Glutamatergic neuron (in vitro differentiated cells): ENCODE measurements at places on chromosomes 1 and 21.

- DNase-seq: no peak
Observed at GRCh38 chr21:36004441-36004840, 55.9 kb downstream of the SETD4 start.

- no peak for DNase-seq
Observed at GRCh38 chr1:63906047-63906704, 132.4 kb downstream of the ROR1 start.

DNA sequence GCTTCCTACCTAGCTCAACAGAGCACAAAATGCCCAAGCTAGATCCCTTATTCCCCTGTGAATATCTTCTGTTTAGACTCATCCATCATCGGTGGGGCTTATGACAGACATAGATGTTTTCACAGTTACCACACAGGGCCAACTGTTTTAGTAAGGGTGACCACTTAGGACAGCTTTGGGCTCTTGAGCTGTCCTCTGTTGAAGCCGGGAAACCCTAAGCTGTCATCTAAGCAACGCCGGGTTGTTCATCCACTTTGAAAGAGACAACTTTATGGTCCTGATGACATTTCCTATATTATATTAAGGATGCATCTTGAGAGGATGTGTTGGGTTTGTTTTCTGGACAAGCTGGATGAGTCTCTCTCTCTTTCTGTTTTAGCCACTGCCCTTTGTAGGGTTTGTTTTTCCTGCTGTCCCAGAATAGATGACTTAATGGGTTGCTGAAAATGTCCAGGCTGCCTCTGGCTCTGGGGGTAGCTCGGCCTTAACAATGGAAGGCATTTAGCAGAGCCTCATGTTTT is 110.5 kb upstream of the UBE2U start:
- DNase-seq: no peak

GRCh38 chr1:1032424-1032823 is 12.5 kb downstream of the AGRN start:
- DNase-seq: peak; percentile 83

DNA sequence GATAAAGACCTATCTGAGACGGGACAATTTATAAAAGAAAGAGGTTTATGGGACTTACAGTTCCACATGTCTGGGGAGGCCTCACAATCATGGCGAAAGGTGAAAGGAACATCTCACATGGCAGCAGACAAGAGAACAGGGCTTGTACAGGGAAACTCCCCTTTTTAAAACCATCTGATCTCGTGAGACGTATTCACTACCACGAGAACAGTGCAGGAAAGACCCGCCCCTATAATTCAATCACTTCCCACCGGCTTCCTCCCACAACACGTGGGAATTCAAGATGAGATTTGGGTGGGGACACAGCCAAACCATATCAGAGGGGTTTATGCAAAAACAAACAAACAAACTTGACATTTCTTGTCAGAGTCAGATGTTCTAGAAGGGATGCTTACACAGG is 89.7 kb downstream of the PLPP3 start:
- no peak for DNase-seq

DNA sequence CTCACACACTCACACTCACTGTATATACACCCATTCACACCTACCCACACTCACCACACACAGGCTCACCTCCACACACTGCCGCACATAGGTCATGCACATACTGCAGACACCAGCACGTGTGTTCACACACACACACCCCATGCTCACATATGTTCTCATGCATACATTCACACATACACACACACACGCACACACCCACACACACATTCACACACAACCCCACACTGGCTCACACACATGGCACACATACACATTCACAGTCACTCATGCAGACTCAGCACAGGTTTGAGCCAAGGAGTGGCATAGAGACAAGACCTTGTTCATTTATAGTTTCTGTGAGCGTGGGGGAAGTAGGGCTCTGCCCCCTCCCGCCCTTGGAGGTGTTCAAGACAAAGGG is 41.1 kb upstream of the SLC30A1 start:
- DNase-seq: no peak

DNA sequence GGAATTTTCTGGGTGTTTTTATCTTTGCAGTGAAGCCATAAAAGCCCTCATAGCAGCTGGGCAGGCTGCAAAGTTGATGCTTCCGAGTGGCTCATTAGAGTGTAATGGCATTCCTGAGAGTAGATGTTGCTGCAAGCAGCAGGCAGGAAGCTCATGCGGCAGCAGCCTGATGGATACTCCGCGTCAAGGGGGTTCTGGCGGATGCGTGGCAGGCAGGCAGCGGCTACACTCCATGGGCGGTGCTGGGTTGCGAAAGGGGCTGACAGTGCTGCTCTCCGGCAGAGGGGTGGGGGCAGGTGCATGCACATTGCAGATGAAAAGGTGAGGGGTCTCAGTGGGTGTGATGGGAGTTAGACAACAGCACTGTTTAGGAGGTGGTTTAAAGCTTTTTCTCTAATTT is 93.2 kb upstream of the AJAP1 start:
- no peak for DNase-seq

DNA sequence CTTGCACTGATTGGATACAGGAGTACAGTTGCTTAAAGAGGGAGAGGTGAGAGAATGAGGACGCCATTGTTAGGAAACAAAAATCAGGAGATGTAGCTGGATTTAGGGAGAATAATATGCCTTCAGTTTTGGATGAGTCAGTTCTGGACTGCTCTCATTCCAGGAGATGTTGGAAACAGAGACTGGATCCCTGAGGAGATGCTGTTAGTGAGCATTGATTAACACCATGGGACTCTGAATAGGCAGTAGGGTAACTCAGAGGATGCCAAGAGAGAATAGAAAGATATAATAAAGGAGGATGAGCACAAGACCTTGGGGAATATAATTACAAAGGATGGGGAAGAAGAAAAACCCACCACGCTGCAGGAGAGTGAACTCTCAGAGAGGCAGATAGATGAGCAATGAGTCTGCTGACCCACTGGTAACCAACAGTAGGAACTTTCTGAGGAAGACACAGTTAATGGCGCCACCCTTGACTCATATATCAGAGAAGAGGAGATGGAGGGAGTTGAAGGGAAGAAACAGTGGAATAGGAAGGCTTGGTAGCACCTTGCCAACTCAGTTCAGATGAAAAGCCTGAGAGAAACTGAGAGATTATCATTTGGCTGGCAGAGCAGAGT is 10.5 kb downstream of the KCNJ15 start:
- no peak for DNase-seq

- no peak for DNase-seq
Observed at GRCh38 chr1:23286401-23286800, 57.7 kb downstream of the HNRNPR start.

DNA sequence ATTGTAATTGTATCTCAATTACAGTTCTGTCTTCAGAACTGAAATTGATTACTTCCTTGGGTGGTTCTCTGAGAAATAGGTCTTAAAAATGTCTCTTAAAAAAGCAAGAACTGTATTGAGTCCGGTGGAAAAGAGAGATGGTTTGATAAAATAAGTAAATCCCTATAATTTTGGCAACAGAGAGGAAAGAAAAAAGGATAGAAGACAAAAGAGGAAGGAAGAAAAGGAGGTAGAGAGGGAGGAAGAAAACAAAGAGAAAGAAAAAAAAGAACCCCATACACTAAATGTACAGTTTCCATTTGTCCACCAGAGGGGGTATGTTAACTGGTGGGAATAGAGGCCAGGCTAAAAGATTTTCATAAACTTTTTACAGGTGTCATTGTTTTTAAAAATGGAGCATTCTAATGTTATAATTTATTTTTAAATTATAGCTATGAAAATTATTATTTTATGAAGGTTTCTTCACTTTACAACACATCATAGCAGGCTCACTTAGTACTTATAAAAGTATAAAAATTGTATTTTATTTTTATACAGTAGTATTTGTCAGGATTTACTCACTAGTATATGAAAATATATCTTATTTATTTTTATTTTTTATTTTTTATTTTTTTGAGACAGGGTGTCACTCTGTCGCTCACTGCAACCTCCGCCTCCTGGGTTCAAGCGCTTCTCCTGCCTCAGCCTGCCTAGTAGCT is 2.1 kb upstream of the UBE2T start:
- no peak for DNase-seq

GRCh38 chr1:233224311-233224710 is 71.2 kb downstream of the PCNX2 start:
- no peak for DNase-seq

GRCh38 chr1:29698033-29698432 is 461.7 kb downstream of the PTPRU start:
- peak; percentile 85 for DNase-seq

DNA sequence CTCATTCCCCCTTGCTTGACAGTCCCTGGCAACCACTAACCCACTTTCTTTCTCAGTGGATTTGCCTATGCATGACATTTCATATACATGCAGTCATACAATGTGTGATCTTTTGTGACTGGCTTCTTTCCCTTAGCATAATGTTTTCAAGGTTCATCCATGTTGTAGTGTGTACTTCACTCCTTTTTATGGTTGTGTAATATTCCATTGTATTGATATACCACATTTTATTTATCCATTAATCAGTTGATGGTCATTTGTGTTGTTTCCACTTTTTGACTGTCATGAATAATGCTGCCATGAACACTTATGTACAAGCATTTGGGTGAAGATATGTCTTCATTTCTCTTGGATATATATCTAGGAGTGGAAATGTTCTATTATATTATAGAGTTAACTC is 127.7 kb upstream of the GRIK3 start:
- no peak for DNase-seq

GRCh38 chr1:67536957-67537666 is 106.9 kb upstream of the SERBP1 start:
- no peak for DNase-seq

DNA sequence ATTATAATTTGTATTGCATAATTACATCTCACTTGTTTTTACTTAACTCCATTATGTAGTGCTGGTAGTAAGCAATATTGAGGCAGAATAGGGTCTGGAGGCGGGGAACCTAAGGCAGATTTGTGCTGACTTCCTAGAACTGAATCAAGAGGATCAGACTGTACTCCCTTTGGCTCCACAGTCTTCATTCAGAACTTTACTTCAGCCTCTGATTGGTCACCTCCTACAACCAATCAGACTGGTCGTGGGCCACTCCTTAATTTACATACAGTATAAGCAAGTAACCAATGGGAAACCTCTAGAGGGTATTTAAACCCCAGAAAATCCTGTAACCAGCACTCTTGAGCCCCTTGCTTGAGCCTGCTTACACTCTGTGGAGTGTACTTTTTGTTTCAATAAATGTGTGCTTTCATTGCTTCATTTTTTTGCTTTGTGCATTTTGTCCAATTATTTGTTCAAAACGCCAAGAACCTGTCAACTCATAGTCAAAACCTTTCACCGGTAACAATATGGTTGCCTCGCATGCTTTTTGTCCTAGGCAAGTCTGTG is 31.6 kb downstream of the ZBTB8OS start:
- DNase-seq: no peak

DNA sequence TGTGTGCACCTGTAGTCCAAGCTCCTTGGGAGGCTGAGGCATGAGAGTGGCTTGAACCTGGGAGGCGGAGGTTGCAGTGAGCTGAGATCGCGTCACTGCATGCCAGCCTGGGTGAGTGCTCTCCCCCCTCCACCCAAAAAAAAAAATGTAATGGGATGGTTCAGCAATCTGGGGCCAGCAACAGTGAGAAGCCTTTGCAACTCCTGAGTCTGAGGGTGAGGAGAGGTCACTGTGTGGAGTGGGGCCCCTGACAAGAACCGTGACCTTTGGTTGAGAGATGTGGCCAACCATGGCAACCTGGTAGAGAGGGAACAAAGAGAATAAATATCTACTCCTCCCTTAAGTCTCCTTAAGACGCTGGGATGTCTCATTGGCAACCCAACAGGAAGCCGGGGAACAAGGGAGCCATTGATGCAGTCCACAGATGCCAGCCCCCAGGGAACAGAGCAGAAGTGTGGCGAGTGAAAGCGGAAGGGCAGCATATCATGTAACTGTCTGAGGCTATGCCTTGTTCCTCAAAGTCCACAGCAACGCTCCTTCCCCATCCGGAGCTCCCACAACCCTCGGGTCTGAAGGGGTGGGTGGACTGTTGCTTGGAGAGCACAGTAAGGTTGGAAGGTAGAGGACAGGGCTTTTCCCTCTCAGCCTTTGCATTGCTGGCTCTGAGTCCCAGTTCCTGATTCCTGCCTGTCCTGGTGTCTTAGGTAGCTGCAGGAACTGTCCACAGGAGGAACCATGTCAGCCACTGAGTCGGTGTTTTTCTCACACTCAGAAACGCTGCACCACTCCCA is 8.3 kb downstream of the TRNP1 start:
- DNase-seq: no peak
